ENCODE measurements at places on chromosomes 2 and 18.

DNA sequence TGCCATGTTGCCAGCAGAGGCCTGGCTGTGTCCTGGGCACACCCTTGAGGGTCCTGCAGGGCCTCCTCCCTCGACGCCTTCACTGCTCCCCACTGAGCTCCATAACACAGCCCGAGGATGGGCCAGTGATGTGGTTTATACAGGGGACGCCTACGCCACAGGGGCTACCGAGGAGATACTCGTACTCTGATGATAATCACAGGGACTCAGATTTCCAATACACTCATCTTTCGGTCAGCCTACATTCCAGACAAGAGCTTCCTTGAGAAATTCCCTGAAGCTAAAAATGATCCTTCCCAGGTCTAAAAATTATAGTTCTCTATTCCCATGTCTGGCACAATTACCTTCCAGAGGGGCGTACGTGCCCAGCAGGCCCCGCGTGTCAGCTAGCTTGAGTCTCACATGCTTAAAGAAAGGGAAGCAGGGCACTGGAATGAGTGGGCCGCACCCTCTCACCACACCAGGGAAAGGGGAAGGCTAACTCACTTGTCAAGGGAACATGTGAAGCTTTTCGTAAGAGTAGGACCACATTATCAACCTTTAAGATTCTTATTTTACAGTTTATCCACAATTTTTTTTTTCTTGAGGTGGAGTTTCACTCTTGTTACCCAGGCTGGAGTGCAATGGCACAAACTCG lies 159.5 kb upstream of the NDUFV2 start:
- DNase-seq: no peak

GRCh38 chr2:29455200-29455860 lies 340.1 kb downstream of the CLIP4 start:
- DNase-seq: no peak

GRCh38 chr2:204172145-204172600 lies 235.6 kb downstream of the ICOS start:
- DNase-seq: no peak

DNA sequence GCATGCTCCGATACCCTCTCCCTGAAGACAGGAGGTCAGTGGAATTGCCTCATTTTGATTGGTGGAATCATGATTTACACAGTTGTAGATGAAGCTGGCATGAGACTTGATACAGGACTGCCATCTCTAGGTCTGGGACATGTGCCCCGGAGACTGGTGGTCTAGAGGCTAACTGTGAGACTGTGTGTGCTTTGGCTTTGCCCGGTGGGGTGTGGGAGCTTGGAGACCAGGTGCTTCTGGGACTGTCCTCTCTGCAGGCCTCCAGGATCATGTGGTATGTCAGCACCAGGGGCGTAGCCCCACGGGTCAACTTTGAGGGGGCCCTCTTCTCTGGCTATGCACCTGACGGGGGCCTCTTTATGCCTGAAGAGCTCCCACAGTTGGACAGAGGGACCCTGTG lies 2.7 kb downstream of the THNSL2 start:
- DNase-seq: no peak

- no peak for DNase-seq
Observed at GRCh38 chr2:191539068-191539467, 138.9 kb upstream of the NABP1 start.

DNA sequence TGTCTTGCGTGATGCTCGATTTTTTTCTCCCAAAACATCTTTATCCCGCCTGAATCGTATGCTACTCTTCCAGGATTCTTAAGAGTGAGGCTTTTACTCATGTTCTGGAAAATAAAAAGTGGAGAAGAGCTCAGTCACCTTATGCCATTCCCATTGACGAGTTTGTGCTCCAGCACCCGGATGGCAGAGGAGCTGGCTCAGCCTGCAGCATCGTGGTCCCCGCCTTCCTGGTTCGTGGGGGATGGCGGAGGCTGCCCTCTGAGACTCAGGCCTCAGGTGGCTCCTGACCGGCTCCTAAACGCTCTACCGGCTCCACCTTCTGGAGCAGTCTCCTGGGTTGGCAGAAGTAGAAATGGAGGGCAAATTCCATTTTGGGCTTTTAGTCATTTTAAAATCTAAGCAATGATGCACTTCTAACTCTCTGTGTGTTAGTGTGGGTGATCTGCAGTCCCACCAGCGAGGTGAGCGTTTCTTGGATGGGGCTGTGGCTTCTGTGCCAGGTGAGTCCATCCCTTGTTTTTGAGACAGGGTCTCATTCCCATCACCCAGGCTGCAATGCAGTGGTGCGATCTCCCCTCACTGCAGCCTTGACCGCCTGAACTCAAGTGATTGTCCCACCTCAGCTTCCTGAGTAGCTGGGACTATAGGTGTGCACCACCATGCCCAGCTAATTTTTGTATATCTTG lies 27.8 kb downstream of the RTP5 start:
- DNase-seq: no peak

DNA sequence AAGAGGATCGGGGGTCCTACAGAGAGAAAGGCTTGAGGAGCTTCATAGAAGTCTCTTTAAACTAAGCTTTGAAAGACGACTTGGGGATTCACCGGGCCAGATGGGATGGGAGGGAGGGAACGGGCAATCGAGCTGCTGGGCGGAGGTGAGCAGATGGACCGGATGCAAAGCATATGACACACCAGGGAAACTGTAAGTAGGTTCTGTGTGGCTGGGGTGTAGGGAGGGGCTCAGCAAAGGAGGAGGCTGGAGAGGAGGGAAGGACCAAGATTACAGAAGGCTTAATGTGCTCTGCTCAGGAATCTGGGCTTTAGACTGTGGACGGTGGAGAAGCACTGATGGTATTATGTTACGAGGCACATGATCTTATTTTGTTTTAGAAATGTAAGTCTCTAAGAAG lies 131.5 kb downstream of the MAIP1 start:
- no peak for DNase-seq

- no peak for DNase-seq
Observed at GRCh38 chr2:65130664-65131175, 814 bp upstream of the RAB1A start.

- DNase-seq: no peak
Observed at GRCh38 chr2:68900496-68901198, 29.4 kb upstream of the BMP10 start.

- DNase-seq: no peak
Observed at GRCh38 chr2:100289020-100289419, 33.3 kb downstream of the LONRF2 start.

- no peak for DNase-seq
Observed at GRCh38 chr18:50871846-50872245, 7.1 kb upstream of the ME2 start.

- no peak for DNase-seq
Observed at GRCh38 chr2:12507295-12507694, 209.4 kb upstream of the TRIB2 start.

DNA sequence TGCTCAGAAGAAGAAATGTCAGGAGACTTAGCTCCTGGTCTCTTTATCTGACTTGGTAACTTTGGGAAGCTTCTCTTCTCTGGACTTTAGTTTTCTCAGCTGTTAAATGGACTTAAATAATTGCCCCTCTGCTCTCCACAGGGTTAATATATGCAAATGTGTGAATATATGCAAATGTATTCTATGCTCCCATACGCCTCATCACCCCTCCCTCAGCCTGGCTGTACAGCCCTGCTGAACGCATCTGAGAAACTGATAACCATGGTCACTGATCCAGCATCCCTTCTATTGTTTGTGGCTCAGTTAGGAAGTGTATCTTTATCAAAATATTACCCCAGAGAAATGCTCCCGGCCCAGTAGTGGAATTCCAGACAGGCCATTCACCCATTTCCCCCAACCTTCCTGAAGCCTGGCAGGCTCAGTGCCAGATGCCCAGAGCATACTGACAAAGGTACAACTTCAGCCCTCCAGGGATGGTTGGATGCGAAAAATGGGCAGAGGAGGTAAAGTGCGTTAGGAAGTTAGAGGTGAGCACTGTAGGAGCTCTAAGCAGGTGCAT lies 103.4 kb downstream of the DYSF start:
- DNase-seq: no peak

- DNase-seq: no peak
Observed at GRCh38 chr2:127698553-127699355, 2.5 kb upstream of the SFT2D3 start.
